ENCODE measurements at places on chromosomes 1 and 21.

DNA sequence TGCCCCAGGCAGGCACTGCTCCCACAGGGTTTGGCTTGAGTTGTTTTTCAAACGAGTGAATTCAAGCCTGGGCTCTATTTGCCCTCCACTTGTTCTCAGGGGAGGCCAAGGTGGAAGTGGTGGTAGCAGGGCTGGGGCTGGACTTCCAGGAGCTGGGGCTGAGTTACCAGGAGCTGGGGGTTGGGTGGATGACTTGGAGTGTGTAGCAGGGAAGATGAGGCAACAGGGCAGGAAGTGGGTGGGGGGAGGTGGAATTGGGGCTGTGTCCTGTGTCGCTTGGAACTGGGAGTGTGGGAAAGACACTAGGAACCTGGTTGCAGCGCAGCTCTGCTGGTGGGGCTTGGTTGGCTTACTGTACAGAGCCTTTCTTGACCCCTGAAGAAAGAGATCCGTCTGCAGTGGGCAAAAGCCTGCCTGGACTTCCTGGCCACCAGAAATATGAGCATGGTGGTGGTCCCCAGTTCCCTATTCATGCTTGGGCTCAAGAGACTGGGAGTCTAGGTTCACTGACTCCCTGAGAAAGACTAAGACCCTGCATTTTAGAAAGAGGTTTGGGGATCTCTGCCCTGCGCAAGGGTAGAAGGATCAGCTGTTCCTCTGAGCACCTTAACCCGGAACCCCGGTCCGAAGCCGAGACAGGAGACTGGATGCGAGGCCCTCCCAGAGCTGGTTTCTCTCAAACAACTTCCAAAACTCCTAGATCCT lies 3.1 kb downstream of the TFAP2E start:
- no peak for DNase-seq

GRCh38 chr1:92854101-92854785 lies 22.4 kb downstream of the RPL5 start:
- DNase-seq = no peak

DNA sequence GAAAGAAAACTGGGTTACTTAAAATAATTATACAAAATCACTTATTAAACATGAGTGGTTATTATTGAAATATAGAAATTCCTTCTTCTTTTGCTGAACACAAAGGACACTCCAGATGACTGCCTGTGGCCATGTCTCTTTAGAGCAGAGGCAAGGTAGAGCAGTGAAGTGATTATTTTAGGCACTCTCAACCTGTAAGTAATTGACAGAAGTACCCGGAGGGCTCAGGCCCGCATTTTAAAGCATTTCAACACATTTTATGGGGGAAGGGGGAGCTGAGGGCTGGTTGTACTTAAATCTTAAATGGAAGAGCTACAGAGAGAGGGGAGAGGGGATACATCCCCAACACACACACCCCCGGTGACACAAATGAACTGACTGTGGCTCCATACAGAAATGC lies 10.2 kb downstream of the OSCP1 start:
- no peak for DNase-seq

DNA sequence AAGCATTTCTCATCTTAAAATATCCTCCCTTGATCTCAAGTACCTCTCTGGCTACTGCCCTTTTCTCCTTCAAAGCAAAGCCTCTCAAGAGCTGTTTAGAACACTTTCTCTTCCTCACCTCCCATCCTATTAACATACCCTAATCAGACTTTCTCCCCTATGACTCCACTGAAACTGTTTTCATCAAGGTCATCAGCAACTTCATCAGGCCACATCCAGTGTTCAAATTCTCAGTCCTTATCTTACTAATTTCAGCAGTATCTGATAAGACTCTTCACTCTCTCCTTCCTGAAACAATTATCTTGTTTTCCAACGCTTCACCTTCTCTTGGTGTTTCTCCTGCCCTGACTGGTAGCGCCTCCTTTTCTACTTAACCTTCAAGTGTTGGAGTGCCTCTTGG lies 1.5 kb upstream of the RAP1A start:
- DNase-seq = no peak

- no peak for DNase-seq
These were observed 1016.3 kb upstream of the NCAM2 start for GRCh38 chr21:19981938-19982337.

- DNase-seq = no peak
These were observed 99.1 kb downstream of the MRPL37 start for GRCh38 chr1:54299037-54299436.

GRCh38 chr1:205570796-205571537 lies 60.8 kb downstream of the ELK4 start:
- no peak for DNase-seq

DNA sequence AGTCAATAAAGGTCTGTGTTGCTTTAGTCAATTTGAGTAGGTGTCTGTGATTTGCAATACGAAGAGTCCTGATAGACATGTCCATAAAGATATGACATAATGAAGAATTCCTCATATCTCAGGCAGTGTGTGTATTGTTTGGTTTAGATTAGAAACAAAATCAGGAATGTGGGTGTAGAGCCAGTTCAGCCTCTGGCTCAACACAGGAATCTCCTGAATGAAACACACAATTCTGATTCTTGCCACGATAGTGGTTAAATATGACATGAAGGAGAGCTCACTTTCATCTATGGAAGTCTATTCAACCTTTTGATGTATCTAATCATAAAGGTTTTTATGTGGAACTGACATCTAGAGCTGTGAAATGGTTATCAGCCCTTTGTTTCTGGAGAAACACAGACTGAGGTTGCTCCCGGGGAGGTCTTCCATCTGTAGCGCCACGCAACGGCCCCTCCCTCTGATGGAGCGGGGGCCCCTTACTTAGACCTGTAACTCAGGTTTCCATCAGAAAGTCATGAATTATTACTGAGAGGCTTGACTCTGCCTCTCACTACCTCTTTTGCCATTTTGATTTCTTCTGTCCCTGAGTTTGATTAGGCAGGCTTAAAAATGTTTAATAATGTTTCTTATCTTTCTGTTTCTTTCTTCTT lies 19.5 kb downstream of the TSPAN2 start:
- DNase-seq = no peak

- peak; percentile 92 for DNase-seq
These were observed 15.2 kb downstream of the POGZ start for GRCh38 chr1:151443846-151444782.

DNA sequence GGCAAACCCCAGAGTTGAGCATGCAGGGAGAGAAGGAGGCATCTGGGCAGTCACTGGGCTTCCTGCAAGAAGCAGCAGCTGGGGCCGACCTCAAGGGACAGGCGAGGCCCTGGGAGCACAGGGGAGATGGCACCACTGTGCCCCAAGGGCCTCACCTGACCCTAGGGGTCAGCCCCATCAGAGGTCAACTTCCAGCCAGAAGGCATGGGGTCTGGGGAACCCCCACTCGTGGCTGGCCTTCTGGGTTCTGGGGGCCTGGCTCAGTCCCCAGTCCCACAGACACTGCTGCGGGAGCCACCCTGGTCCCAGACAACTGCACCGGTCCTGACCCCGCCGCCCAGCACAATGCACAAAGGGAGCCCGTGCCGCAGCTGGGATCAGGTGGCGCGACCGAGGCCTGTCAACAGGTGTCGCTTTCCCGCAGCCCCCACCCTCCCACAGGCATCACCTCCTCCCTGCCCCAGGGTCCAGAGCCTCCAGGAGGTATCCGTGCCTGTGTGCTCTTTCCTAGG lies 6.2 kb downstream of the WNT9A start:
- DNase-seq = no peak

DNA sequence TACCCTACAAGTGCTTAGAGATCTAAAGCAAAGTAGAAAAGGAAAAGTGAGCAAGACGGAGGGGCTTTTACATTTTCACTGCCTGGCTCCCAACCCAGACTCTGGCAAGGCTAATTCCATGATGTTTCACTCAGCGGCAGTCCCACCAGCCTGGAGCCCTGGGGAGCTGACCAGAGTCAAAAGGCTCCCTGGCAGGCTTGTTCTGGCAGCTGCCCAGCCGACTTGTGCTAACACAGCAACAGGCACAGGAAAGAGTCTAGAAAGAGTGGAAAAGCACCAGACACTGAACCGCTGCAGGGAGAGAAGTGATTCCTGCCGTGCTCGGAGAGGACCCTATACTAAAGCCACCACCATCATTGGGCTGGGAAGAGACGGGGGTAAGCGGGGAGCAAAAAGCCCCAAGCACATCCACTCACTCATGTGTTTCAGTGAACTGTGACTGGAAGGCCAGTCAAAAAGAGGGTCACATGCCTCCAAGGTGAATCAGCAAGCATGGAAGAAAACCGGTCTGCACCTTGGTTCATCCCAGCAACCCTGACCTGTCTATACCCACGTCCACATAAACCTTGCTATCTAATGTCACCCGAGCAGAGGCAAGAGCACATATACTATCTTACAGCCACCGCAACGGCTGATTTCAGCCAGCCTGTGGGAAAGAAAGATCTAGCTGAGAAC lies 8.0 kb downstream of the SMIM12 start:
- DNase-seq = no peak

DNA sequence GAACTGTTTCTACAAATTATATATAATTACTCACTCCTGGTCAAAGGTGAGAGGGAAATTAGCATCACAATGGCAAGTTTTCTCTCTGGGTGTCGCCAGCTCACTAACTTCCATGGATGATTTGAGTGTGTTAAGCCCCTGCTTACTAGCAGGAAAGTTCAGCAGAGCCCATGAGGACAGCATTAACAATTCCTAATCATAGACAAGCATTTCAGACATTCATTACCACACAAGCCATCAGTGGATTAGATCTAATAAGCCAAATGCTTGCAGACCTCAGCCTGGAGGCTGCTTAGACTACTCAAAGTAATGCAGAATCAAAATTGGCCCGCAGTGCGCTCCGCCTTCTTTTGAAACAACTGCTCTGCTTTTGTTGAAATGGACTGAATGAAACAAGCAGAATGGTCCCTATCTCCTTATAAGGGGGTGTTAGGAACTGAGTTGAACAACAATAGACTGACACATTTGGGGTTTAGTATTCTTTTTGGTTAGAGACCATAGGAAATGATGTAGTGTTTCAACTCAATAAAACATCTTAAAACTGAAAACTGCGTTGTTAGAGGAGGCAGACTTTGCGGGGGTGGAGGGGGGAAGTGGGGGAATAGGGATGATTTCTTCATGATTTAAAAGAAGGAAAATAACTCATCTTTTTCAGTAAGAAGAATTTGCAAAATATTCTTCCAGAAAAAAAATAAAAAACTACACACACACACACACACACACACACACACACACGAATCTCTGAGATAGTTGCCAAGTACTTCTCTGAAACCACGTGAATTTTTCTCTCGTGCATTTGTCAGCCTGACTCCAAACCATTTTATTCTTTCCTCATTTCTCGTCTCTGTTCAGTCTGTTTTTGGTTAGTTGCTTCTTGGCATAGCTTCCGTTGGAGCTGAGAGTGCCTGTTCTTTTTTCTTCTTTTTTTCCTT lies 54.6 kb downstream of the GORAB start:
- DNase-seq = no peak

DNA sequence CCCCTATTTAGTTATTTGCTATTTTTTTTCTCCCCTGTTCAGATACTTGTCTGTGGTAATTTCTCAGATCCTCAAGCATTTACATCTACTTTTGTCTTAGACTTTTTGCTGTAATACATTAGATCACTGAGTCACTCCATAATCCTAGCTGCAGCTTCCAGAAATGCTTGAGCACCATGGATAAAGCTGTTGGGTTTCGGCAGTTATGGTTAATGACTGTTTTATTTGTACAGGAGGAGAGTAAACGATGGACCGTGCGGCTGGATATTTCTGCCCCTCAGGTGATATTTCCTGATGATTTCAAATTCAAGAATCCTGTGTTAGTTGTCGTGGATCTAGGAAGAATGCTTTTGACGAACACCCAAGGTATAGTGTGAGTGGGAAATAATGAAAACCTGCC lies 42.9 kb downstream of the VPS13D start:
- DNase-seq = peak; percentile 20

- no peak for DNase-seq
These were observed 44.2 kb downstream of the PRRX1 start for GRCh38 chr1:170707959-170708655.

DNA sequence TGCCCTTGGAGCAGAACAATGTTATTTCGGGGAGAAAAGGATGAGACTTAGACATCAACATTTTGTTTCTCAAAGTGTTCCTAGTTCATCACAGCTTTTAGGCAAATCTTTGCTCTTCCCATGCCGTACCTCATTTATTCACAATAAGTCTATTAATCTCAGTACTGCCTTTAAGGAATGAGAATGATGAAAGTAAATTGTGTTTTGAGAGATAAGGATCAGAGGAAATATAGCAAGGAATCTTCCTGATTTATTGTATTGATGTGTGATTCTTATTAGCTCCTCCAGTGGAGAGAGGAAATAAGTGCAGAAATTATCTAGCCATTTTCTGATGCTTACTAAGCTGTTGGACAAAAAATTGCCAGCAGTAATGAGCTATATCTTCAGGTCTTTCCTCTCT lies 2.0 kb downstream of the POLR3C start:
- no peak for DNase-seq

DNA sequence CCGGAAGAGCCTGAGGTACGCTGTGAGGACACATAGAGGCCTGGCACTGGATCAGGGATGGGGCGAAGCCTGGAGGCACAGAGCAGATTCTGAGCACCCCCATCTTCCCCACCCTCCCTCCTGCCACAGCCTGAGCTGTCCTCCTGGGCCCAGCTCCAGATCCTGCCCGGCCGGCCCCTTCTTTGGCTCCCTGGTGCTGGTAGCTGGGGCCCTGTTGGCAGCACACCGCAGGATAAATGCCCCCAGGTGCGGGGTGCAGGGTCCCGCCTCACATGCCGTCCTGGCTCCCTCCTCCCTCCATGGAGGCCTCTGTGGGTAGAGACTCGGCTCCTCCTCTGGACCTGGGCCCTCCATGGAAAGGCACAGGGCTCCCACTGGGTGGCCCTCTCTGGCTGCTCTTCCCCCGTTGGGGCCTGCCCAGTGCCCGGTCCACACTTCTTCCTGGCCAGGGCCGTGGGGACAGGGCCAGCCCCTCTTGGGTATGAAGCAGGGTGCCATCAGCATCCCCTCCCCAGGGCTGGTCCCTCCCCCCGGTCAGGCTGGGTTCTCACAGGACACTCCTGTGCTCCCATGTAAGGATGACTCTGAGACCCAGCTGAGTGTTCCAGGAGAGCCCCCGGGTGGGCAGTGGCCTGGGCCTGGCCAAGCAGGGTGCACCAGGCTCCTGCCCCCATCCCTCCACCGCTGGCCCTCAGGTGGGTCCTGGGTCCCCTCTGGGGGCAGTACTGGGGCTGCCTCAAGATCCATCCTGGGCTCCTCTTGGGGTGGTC lies 1.1 kb upstream of the OBSCN start:
- DNase-seq = no peak

DNA sequence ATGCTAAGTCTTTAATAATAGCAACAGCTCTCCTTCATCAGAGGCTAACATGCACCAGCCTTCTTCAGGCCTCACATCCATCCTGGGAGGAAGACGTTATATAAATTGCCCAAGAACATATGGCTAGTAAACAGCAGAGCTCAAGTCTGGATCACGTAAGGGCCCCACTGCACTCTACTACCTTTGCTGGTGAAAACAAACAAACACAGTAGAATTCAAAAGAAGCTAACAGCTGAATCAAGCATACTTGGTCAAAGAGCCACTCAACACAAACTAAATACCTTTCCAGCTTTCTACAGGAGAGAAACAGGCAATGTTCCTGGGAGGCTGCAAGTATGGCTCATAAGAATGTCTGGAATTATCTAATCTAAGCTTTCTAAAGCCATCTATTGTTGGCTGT lies 66.0 kb downstream of the WLS start:
- no peak for DNase-seq

- peak; percentile 62 for DNase-seq
These were observed 37.9 kb upstream of the MGST3 start for GRCh38 chr1:165592945-165593823.

GRCh38 chr1:180181048-180181447 lies 26.4 kb downstream of the QSOX1 start:
- peak; percentile 24 for DNase-seq
